NCI-H1105 treated with DMSO at 0.1 percent for 48 hours (cell line): ENCODE measurements at places on chromosomes 12 and 14.

DNA sequence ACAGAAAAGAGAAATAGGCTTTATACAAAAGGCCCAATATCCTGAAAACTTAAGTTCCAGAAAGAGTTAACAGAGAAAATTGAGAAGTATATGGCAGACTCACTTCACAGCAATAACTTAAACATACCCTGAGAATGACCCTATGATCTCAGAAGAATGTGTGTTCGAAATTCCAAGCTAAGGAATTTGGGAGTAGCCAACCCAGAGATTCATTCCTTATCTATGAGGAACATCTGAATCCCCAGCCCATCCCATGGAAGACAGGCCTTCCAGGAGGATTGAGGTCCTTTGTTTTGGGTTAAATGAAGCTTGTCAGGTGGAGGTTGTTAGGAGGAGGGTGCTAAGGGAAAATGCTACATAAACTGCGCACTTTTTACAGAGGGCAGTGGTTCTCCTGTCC is 7.5 kb upstream of the SAV1 start:
- no peak for DNase-seq

GRCh38 chr12:66072135-66072534 is 58.4 kb downstream of the LLPH start:
- DNase-seq, result no peak

DNA sequence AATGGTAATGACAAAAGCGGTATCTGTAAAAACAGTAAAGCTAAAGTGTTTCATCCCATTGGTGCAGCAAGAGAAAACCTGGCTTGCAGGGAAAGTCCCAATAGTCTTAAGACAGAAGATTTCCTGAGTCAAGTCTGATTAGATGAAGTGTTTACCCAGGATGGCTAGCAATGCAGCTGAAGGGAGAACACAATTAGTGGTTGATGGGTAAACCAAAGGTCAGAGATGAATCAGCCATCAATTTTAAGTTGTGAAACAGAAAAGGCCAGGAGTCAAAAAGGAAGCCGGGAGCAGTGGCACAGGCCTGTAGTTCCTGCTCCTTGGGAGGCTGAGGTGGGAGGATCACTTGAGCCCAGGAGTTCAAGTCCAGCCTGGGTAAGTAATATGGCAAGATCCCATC is 52.6 kb downstream of the SEC23A start:
- no peak for DNase-seq

DNA sequence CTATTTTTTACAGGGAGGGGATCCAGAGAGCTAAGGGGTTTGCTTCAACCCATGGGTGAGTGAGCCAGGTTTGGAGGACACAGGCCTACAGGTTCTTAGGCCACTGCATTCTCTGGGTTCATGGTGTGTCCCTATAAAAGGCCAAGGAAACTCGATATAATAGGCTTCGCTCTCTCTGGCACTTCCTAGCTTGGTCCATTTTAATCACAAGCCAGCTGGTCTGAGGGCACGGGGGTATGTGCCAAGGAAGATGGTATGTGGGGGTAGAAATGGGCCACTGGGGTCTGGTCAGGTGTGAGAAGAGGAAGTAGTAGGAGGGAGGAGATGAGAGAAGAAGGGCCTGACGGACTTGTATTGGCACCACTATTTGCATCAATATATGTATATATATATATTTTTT is 4.9 kb downstream of the ETV6 start:
- DNase-seq, result no peak

- no peak for DNase-seq
Observed at GRCh38 chr14:96176811-96177211, 27.8 kb upstream of the BDKRB2 start.

DNA sequence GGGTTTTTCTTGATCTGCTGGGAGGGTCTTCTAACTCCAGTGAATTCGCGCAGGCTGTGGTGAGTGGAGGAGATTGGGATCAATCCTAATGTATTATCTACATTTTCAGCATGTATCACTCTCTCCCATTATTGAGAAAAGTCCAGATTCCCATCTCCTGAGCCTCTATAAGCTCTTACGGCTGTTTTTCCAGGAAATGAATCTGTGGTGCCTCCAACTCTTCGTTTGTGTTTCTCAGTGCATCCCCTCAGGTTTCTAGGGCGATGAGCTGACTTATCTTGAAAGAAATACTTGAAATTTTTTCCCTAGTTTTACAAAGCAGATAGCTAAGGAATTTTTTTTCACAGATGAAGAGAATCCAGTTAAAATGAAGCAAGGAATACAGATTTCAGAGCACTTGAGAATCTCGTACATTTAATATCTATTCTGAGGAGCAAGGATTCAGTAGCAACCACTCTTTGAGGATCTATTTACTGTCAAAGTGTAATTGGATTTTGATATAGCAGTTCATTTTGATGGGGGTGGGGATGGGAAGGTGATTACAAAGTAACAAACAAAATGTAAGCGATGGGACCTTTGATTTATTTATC is 138.7 kb downstream of the BRMS1L start:
- DNase-seq, result no peak
